ENCODE measurements at places on chromosomes 12 and 14.

GRCh38 chr14:38901791-38902190, 201.2 kb downstream of the SEC23A start:
- DNase-seq = no peak

DNA sequence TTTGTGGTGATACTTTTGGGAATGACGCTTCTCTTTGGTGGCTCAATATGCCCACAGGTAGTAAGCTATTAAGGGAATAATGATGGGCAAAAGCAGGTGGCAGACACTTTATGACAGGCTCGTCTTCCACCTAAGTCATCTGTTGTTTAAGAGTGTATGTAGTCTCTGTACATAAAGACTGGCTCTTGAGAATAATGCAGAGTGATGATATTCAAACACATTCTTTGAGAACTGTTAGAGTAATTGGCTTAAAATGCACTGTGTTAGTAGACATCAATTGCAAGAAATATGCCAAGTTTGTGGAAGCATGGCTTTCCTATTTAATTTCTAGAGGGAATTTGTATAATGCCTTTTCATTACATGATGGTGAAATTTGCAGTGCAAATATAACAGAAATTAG, 694.8 kb upstream of the MIS18BP1 start:
- DNase-seq = no peak

GRCh38 chr12:96399120-96399918, 920 bp downstream of the CDK17 start:
- peak; percentile 53 for DNase-seq

DNA sequence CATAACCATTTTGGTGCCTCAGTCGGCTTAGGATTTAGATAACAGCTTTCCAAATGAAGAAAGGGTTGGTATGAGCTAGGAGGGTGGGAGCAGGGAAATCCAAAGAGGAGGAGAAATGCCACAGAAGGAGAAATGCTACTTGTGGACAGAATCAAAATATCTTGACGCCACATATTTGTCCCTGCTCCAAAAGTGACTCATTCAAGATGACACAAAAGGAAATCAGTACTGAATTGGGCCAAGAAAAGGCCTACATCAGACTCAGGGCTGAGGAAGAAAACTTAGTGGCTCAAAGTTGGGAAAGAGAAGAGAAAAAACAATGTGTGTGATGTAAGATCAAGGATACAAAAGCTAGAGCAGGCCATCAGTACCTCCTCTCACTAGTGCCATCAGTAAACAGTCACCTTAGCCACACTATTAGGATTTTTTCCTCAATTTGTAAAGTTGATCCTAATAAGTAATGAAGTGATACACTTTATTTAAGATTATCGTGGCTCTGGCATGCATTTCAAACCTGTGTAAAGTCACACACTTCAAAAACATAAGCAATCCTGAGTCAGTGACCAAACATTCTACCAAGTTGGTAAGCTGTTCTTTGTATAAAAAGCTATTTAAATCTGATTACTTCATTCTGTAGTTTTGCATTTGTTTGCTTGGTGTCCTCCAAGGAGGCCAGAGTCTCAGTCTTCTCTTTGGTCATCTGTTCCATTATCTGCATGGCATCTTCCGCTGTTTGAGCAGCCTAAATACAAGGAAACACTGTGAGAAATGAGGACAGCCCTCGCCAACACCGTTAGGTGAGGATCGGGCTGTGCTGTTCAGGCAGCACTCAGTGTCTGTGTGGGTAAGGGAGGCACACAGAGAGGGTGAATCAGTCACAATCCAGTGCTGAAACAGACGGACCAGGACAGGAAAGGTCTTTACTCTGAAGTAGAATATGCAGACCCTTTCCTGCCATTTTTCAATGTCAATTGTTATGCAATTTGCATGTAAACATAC, 52.6 kb upstream of the VPS33A start:
- no peak for DNase-seq

DNA sequence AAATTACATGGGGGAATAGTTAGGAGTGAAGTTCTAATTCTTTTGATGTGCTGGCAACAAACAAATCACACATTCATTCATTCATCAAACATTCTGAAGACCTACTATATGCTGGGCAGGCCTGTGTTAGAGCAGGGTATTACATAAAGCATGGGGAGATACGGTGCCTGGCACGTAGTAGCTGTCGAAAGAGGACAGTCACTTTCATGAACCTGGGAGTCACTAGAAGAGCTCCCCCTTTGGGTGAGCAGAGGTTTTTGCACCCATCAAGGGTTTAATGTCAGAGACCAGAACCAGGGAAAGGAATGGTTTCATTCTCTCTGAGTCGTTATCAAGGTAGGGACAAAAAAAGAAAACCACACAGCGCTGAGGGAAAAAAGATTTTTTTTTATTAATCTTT, 10.0 kb downstream of the LHX5 start:
- DNase-seq = no peak

- no peak for DNase-seq
These were observed 42.3 kb downstream of the GNS start for GRCh38 chr12:64716839-64717455.

GRCh38 chr14:61444215-61444768, 122.9 kb downstream of the PRKCH start:
- DNase-seq = peak; percentile 45

DNA sequence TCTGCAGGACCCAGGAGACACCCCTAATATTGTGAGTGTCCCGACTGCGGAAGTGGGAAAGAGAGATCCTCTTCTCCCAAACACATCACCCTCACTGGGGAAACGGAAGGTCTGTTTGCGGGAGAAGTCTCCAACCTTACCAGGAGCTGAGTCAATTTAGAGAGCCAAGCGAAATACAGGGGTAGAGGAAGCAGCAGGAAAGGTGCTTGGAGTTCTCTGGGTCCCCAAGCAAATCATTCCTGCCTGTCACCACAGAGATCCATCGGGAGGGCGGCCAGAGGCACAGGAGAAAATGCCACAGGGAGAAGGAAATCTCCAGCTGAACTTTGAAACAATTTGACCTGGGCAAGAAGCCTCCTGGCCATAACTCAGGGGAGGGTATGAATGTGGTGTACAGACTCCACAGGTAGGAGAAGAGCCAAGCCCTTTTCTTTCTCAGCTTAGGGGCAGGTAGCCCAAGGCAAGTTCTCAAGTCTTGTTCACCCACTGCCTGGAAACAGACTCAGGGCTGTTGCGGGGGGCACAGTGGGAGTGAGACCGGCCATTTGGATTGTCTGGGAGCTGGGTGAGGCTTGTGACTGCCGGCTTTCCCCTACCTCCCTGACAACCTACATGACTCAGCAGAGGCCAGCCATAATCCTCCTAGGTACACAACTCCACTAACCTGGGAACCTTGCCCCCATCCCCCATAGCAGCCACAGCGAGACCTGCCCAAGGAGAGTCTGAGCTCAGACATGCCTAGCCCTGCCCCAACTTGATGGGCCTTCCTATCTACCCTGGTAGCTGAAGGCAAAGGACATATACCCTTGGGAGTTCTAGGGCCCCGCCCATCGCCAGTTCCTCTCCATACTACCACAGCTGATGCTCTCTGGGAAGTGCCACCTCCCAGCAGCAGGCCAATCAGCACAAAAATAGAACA, 211.9 kb upstream of the ARHGAP5 start:
- no peak for DNase-seq

- no peak for DNase-seq
These were observed 181.1 kb upstream of the NPAS3 start for GRCh38 chr14:32757568-32757967.

DNA sequence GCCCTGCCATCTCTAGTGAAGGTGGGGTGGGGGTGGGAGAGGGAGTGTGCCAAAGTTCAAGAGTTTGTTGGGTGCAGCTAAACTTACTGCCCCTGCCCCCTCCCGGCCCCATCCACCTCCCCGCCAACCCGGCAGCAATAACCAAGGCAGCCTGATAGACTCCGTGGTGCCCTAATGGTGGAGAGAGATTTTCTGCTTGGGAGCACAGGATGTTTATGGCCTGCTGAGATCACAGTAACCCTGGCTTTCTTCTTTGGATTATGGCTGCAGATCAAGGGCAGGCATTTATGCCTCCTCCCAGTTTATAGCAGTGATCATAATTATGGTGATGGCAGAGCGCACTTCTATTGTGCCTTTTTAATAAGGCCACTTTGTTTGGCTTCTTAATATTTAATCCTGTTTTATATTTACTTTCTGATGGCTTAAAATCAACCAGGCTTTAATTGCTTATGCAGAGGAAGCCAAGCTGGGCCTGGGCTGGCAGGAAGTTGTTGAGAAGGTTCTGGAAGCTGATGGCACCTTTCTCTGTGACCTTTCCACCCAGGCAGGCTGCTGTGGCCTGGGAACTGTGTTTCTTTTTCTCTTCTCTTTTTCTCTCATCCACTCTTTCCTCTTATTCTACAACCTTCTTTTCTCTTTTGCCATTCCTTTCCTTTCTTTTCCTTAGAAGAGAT, 256.8 kb upstream of the FKBP4 start:
- no peak for DNase-seq

DNA sequence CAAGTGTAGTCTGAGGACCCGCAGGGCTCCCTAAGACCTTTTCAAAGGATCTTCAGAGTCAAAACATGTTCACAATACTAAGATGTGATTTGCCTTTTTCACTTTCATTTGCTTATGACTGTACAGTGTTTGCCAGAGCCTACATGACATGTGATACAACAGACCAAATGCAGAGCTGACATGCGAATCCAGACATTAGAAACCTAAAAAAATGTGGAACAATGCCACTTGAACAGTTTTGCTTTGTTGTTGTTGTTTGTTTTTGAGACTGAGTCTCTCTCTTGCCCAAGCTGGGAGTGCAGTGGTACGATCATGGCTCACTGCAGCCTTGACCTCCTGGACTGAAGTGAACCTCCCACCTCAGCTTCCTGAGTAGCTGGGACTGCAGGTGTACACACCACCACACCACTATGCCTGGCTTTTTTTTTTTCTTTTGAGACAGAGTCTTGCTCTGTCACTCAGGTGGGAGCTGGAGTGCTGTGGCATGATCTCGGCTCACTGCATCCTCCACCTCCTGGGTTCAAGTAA, 5.3 kb upstream of the RAB35 start:
- no peak for DNase-seq

- DNase-seq = no peak
These were observed 67.0 kb downstream of the C2CD5 start for GRCh38 chr12:22477166-22477893.

DNA sequence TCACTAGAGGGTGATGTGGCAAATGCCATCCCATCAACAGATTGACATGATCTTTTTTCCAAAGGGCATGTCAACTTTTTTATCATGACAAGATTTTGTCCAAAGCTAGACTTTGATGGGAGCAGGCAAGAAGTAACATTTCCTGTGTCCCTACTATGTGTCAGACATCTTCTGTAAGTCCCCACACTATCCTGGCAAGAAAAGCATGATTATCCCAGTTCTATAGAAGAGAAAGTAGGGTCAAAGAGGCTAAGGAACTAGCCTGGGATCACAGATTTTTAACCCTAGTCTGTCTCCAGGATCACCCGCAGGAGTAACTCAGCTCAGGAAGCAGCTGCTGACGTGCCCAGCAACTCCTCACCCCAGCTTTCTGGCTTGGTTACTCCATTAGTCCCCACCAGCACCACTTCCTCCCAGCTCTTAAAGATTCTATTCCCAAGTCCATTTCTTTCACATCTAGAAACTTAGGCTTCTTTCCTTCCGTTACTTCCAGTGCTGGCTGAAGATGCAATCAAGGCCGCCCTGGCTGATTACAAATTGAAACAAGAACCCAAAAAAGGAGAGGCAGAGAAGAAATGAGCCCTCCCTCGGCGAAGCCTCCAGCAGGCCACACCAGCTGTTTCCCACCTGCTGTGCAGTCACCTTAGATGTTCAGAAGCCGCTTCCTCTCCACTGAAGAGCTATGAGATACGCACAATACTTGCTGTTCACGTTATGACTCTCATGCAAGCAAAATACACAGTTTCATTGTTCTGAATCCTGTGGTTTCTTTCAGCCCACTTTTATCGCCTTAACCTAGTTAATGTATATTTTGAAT, 6.2 kb downstream of the ISCU start:
- DNase-seq = peak; percentile 56

DNA sequence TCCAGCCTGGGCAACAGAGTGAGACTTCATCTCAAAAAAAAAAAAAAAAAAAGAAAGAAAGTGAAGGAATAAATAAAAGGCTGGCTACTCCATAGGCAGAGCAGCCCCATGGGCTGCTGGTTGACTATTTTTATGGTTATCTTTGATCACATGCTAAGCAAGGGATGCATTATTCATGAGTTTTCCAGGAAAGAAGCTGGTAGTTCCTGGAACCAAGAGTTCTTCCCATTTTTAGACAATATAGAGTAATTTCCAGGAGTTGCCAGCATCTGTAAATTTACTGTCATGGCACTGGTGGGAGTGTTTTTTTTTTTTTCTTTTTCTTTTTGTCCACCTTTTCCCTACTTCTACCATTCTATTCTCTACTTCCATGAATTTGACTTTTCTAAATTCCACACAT, 24.2 kb downstream of the FGD4 start:
- DNase-seq = no peak

GRCh38 chr14:36162267-36162666, 14.3 kb downstream of the PTCSC3 start:
- no peak for DNase-seq

DNA sequence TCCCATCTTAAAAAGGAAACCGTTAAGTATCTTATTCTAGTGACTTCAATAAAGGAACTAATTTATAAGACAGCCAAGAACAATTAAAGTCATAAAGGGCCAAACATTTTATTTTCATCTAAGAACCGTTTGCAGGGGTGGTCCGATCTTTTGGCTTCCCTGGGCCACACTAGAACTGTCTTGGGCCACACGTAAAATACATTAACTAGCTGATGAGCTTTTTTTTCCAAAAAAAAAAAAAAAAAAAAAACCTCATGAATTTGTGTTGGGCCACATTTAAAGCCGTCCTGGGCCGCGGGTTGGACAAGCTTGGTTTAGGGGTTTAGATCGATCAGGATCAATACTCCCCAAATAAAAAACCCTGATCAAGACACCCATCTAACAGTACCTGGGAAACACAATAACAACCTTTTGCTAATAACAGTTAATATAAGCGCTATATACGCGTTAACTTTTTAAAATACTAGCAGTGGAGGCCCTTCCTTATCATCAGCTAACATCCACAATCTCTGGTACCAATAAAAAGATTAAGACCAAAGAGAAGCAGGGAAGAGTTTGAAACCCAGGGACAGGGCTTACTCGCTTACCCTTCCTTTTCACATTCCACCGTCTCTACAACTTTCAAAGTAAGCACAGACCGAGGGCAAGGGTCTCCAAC, 1.1 kb downstream of the NAP1L1 start:
- no peak for DNase-seq

- no peak for DNase-seq
These were observed 395.1 kb upstream of the RGS6 start for GRCh38 chr14:71536927-71537772.

- DNase-seq = no peak
These were observed 88.5 kb downstream of the PAPLN start for GRCh38 chr14:73325630-73326299.

- no peak for DNase-seq
These were observed 23.8 kb upstream of the ATP5MC2 start for GRCh38 chr12:53699678-53700025.

GRCh38 chr12:97140355-97140754, 233.3 kb downstream of the NEDD1 start:
- DNase-seq = no peak

DNA sequence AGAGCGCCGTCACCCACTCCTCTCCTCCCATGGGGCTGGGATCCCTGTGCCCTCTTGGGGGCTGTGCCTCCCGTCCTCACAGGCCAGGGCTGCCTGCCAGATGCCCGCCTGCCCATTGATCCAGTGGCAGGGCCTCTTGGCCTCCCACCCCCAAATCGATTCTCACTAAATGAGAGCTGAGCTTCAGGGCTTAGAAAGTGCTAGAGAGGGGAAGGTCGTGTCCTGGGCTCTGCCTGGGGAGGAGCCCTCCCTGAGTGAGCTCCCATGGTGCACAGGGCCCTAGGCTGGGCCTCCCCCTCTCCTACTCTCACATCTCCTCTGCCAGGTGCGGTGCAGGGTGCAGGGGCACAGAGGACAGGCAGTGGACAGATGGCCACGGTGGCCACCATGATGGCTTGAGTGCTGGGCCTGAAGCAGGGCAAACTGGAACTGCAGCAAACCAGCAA, 9.2 kb downstream of the BEGAIN start:
- DNase-seq = no peak

All from stimulated activated CD4-positive, alpha-beta T cell treated with anti-CD3 and anti-CD28 coated beads, Interleukin-15, amount 100 ng/mL, for 48 hours (primary cell).